K562 (cell line): ENCODE measurements at places on chromosomes 1 and 21. TPM values are rescaled to one million over a fixed set of nuclear protein-coding genes. Genes with fewer than 3 reads are reported as not detected.

Gene PTGFR
- total RNA-seq: 0.04 TPM in 1 of 2 replicates, not detected in the other

Gene PLEKHO1
- total RNA-seq: 9.7 and 11.1 TPM in 2 replicates

Gene OR2G6
- total RNA-seq: not detected in 2 replicates

Gene HSD3B2
- total RNA-seq: 0.96 and 1.1 TPM in 2 replicates

Gene OR6P1
- total RNA-seq: not detected in 2 replicates

Gene CADM3
- total RNA-seq: not detected in 2 replicates

Gene FAM167B
- not detected in 2 replicates for total RNA-seq

Gene GNAT2
- 0.16 and 0.47 TPM in 2 replicates for total RNA-seq

Gene CTSK
- 1.0 and 1.5 TPM in 2 replicates for total RNA-seq

Gene DENND2C
- 0.11 TPM in 2 replicates for total RNA-seq

Gene CDA
- not detected in 2 replicates for total RNA-seq

Gene C1orf50
- total RNA-seq: 5.7 and 8.5 TPM in 2 replicates

Gene MIS18A
- total RNA-seq: 58.1 and 60.3 TPM in 2 replicates

Gene RNPC3
- 11.7 and 12.7 TPM in 2 replicates for total RNA-seq

Gene C1QB
- total RNA-seq: 0.51 and 0.55 TPM in 2 replicates

Gene LYPD8
- total RNA-seq: 0.87 and 1.0 TPM in 2 replicates

Gene TP73
- total RNA-seq: 1.3 and 1.6 TPM in 2 replicates

Gene ESPN
- total RNA-seq: 1.2 and 1.7 TPM in 2 replicates

Gene BRDT
- total RNA-seq: not detected in 2 replicates

Gene AQP10
- total RNA-seq: 3.7 and 4.9 TPM in 2 replicates

Gene ZNF683
- not detected in 2 replicates for total RNA-seq

Gene S100A4
- 5.5 and 8.1 TPM in 2 replicates for total RNA-seq

Gene RCOR3
- total RNA-seq: 29.5 and 30.6 TPM in 2 replicates

Gene ELAVL4
- not detected in 2 replicates for total RNA-seq

Gene CELA2B
- 0.40 and 0.51 TPM in 2 replicates for total RNA-seq

Gene KRTAP7-1
- total RNA-seq: not detected in 2 replicates

Gene CFAP74
- not detected in 2 replicates for total RNA-seq

Gene RGS16
- 0.38 and 0.55 TPM in 2 replicates for total RNA-seq

Gene S100A7
- not detected in 2 replicates for total RNA-seq

Gene PRKCZ
- 3.1 and 3.5 TPM in 2 replicates for total RNA-seq

Gene CCDC190
- not detected in 2 replicates for total RNA-seq

Gene IER5
- total RNA-seq: 29.8 and 30.4 TPM in 2 replicates

Gene ESRRG
- total RNA-seq: not detected in 2 replicates

Gene VCAM1
- 0.09 and 0.13 TPM in 2 replicates for total RNA-seq

Gene NPHS2
- total RNA-seq: not detected in 2 replicates

Gene LRRC71
- 0.45 and 1.2 TPM in 2 replicates for total RNA-seq

Gene NRAS
- total RNA-seq: 60.3 and 60.6 TPM in 2 replicates

Gene PKP1
- total RNA-seq: not detected in 2 replicates

Gene KRTAP13-3
- not detected in 2 replicates for total RNA-seq

Gene ABCB10
- 51.8 and 53.6 TPM in 2 replicates for total RNA-seq

Gene TCHH
- total RNA-seq: not detected in 2 replicates

Gene KDM1A
- total RNA-seq: 151 and 165 TPM in 2 replicates

Gene RYR2
- total RNA-seq: 0.13 and 0.18 TPM in 2 replicates

Gene RAP1A
- total RNA-seq: 57.6 and 60.7 TPM in 2 replicates

Gene PRR9
- total RNA-seq: 0.20 TPM in 1 of 2 replicates, not detected in the other

Gene KLF17
- total RNA-seq: not detected in 2 replicates

Gene MAPKAPK2
- 81.3 and 94.2 TPM in 2 replicates for total RNA-seq

Gene CD2
- 0.16 and 0.29 TPM in 2 replicates for total RNA-seq

Gene ANKRD34A
- 0.89 and 1.6 TPM in 2 replicates for total RNA-seq

Gene C4BPB
- not detected in 2 replicates for total RNA-seq

Gene LRRC40
- 18.1 and 18.2 TPM in 2 replicates for total RNA-seq

Gene EXTL2
- total RNA-seq: 16.8 and 17.0 TPM in 2 replicates

Gene SYCP1
- not detected in 2 replicates for total RNA-seq

Gene FCGR3B
- 0.11 and 0.49 TPM in 2 replicates for total RNA-seq
